NCI-H1417 treated with DMSO at 0.1 percent for 48 hours (cell line): ENCODE measurements at places on chromosomes 7 and 10.

GRCh38 chr10:16751244-16751643 is 66.0 kb downstream of the RSU1 start:
- no peak for DNase-seq

- no peak for DNase-seq
Measured at GRCh38 chr10:103592186-103593021, 98.9 kb downstream of the NEURL1 start.

GRCh38 chr10:78255796-78256638 is 222.4 kb downstream of the RPS24 start:
- DNase-seq, result no peak

- no peak for DNase-seq
Measured at GRCh38 chr10:75137533-75138438, 26.3 kb downstream of the SAMD8 start.

- DNase-seq, result no peak
Measured at GRCh38 chr7:159142199-159142598, 2.5 kb downstream of the VIPR2 start.

DNA sequence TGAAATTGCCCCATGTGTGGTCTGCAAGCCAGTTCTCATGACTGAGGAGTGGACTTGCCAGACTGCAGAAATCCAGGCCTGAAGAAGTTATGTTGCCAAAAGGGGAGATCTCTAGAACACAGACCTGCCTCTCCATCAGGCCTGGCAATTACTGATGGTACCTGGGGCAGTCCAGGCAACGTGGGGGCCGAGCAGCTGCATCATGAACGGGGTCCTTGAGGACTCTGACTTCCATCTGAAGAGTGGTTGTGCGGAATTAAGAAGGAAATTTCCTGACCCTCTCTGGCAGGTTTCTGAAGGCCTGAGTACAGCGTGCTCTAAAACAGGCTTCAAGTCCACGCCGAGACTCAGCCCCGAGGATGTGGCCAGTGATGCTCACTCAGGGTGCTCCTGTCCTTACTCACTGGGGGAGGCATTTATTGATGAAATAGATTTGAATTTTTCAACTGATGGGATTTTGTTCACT is 30.4 kb downstream of the RAMP3 start:
- no peak for DNase-seq

GRCh38 chr7:25541094-25541821 is 313.0 kb upstream of the NPVF start:
- no peak for DNase-seq

DNA sequence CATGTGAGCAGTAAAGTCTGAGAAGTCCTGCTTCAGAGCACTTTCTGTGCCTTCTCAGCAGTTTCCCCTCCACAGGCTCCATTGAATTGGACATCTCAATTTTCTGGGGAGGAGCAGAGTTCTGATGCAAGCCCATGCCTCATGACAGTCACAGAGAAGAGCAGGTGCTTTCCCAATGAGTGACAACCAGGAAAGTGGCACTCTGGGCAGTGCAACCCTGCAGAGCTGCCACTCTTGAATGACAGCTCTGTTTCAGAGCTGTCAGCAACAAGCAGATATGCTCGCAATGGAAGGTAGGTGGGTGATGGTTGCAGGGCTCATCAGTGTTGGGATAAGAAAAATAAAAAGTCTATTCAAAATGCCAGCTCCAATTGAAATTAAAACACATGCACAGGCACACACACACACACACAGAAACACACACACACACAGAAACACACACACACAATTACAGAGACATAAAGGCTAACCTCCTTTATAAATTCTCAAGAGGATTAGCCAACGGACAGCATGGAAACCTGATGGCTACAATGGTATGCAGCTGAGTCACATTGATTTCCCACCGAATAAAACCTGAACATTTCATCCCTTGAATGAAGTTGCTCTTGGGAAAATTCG is 50.5 kb downstream of the C10orf67 start:
- no peak for DNase-seq

DNA sequence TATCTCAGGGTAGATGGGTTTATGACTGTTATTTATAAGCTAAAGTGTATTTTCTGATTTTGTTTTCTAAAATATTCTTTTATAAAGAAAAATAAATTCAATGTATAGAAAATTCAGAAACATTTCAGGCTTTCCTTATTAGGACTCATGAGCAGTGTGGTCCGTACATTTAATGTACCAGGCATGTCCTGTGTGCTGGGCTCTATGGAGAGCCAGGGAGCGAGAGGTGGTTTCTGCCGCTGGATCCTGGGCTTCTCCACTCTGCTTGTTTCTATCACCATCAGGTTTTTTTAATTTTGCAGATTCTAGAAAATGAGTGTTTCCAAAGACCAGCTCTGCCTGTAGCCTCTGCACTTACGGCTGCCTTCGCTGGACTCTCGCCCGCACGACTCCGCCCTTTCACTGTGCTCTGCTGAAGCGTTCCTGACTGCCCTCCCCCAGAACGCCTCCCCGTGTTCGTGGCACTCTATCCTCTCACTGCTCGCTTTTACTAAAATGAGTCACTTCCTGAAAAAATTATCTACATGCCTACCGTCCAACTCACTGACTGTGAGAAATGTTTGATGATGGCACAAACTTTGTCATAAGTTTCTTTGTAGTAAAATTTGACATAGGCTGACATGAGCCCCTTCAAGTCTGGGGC is 188.5 kb downstream of the ZMYND11 start:
- DNase-seq, result no peak

GRCh38 chr7:38235606-38236005 is 37.8 kb downstream of the TARP start:
- DNase-seq, result no peak

- no peak for DNase-seq
Measured at GRCh38 chr10:127996586-127996985, 89.7 kb downstream of the PTPRE start.

- DNase-seq, result no peak
Measured at GRCh38 chr10:46287846-46288477, 1.2 kb downstream of the ANTXRL start.

DNA sequence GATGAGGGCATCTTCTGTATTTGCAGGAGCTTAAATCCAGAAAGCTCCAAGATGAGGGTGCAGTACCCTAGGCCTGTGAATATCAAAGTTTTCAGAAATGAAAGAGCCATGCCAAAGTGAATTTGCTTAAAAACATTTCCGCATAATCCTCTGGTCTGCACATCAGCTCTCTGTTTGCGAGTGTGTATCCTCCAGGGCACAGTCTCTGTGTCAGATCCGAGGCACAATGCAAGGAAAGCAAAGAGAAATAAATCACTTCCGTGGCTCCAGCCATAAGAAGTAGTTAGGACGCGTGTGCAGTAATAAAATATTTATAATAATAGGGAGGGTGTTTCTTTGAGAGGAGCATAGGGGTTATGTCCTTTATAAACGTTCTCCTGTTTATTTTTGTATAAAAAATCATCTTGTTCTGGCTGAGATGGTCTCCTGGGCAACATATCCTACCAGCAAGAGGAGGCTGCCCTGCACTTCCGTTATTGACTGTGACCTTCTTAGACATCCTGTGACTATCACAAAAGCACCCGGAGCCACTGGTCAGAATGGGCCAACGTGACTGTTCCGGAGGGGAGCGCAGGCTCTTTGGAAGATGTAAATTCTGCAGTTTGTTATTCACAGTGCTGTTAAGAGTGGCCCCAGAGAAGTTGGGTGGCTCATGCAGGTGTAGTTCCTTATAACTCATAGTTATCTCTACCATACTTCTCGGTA is 667.6 kb upstream of the FOXK1 start:
- no peak for DNase-seq

DNA sequence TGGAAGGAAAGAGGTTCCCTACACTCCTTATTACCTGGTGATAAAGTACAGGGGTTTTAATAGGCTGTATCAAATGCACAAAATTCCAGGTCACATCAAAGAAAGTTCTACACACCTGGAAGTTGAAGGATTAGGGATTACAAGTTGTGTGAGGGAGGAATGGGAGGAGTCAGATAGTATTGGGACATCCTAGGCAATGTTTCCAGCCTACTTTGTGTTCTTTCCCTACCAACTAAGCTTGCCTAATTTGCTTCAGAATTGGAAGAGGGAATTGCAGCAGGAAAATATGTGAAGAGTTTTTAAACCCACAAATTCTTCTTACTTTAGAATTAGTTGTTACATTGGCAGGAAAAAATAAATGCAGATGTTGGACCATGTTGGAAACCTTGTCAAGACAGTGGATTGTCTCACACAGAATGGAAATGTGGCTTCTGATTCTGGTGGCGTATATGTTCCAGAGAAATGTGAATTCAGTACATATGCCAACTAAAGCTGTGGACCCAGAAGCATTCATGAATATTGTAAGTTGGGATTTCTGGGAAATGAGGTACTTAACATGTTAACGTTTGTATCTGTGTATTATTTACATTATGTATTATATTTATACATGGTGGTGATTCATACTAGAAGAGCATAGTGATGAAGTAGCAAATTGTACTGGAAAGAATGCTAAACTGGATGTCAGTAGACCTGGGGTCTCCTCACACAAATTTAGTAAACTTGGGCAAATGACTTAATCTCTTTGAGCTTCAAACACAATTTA is at the start of gene LIPM:
LIPM (plus strand) TSS at position 208 of the 763 bp plus-strand sequence; CDS start at position 375, 167 bp downstream.
- no peak for DNase-seq

GRCh38 chr7:83478616-83479015 is 170.3 kb downstream of the SEMA3E start:
- DNase-seq, result no peak

DNA sequence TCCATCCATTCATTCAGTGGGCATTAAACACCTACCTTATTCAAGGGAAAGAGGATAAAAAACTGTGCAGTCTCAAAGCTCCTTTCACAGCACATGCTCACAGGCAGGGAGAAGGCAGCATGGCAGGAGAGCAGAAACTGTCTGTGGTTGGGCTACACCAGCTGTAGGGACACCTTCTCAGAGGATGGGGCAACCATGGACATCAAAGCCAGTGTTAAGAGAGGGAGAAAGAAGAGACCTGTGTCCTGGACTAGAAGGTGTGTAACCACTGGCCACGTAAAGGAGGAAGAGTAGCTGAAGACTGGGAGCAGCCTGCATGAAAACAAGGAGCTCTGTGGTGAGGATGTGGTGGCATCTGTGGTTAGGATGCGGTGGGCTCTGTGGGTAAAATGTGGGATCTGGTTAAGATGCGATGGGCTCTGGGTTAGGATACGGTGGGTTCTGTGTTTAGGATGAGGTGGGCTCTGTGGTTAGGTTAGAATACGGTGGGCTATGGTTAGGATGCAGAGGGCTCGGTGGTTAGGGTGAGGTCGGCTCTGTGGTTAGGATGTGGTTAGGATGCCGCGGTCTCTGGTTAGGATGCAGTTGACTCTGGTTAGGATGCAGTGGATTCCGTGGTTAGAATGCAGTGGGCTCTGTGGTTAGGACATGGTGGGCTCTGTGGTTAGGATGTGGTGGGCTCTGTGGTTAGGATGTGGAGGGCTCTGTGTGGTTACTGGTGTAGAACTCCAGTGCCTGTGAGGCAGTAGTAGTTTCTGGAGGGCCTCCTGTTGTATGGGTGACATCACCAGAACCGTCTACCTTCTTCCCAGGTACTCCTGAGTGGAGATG is 197.6 kb downstream of the WDR37 start:
- DNase-seq, result no peak

DNA sequence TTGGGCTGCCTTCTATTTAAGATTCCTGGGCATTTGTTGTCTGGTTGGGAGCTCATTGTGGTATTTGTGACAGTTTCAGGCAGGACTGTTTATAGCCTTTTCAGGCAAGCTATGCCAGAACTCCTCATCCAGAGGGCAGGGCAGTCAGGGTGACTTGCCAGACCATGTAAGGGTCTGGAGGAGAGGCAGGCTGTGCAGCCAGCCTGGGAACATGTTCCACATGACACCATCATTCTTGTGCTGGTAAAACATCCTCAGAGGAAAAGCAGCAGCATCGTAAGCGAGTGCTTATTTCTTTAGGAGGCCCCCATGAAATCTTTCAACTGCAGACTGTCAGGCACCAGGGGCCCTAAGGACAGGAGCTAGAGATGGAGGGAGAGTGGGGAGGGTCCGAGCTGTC is 44.0 kb upstream of the SORBS1 start:
- no peak for DNase-seq

- DNase-seq, result no peak
Measured at GRCh38 chr10:72124989-72125388, 36.6 kb upstream of the SPOCK2 start.

GRCh38 chr7:2108071-2108455 is 124.7 kb downstream of the MAD1L1 start:
- DNase-seq, result no peak

DNA sequence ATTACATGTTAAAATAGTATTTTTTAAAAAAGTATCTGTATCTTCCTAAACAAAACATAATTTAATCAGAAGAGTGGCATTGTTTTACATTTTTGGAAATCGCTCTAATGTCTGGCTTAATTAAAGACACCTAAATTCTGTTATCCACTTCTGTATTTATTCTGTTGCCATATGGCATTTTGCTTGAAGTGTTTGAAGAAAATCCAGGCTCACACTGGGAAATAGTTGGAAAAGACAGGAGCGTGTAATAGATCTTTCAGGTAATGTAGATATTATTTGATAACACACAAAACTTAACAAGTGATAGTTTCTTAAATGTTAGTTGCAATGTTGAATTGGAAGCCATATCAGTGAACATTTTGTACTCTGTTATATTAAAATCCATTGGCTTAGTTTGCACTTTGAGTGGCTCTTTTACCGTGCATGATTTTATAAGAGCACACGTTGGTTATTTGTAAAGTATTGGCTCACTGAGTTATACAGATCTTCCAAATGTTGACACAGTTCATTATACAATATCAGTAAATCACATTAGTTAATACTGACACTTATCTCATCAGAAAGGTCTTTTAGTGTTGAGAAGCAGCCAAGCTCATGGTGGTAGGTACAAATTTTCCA is 128.4 kb upstream of the NPVF start:
- DNase-seq, result no peak

DNA sequence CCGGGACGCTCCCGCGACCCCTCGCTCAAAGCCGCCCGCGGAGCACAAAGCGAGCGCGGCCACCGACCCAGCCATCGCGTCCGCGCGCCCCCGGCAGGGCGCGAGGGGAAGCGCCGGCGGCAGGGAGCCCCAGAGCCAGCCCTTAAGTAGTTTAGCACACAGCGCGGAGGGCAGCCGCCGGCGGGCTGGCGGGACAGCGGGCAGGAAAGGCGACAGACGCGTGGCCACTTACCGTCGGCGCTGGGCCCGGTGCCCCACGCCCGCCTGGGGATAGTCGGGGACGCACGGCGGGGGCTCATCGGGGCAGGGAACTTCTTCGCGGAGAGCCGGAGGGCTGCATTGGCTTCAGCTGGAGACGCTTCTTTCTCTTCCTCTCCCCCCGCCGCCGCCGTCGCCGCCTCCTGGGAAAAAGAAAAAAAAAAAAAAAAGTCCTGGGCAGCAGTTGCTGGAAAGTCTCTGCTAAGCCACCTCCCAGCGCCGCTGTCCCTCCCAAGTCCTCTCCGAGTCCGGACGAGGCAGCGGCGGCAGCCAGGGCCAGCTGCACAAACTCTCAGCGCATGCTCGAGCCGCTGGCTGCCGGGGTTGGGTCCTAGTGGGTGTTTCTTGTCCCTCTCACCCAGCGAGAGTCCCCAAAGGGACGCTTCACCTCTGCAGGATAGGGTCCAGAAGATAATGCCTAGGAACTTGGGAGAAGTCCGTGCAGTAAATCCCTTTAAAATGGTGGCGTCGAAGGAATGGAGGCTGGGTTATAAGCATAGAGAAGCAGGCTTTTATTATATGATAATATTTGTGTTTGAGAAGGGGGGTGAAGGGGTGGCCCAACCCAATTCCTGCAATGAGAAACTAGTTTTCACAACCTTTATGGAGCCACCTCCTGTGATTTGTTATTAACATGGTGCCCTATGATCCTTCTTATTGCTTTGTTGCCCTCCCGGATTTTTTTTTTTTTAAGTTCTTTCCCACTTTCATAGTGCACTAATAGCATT is at the start of gene TSPAN12:
TSPAN12 (minus strand) TSS at position 557 of the 986 bp plus-strand sequence. CDS start 1,381 bp downstream, outside the sequence.
- DNase-seq, result peak; percentile 56

- no peak for DNase-seq
Measured at GRCh38 chr7:137142376-137142775, 201.2 kb downstream of the PTN start.
